Activated naive CD8-positive, alpha-beta T cell treated with anti-CD3 and anti-CD28 coated beads for 36 hours (primary cell): ENCODE measurements at places on chromosomes 12 and 14.

- no peak for DNase-seq
Observed at GRCh38 chr14:30443368-30444007, 115.5 kb upstream of the G2E3 start.

DNA sequence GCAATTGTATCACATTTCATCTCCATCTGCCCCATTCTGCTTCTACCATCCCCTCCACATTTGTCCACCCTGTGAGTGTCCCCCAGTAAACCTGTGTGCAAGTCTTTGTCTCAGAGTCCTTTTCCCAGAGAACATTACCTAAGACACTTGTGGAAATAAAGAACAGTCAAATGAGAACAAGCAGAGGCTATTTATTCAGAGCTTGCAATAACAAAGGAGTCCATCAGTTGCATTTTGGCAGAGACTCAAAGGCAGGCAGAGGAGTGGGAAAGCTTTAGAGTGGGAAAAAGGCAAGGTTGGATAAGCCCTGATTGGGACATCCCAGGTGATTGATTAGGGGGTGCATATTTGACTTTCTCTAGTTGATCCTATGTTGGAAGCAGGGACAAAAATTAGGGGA, 18.2 kb upstream of the PPFIBP1 start:
- no peak for DNase-seq

DNA sequence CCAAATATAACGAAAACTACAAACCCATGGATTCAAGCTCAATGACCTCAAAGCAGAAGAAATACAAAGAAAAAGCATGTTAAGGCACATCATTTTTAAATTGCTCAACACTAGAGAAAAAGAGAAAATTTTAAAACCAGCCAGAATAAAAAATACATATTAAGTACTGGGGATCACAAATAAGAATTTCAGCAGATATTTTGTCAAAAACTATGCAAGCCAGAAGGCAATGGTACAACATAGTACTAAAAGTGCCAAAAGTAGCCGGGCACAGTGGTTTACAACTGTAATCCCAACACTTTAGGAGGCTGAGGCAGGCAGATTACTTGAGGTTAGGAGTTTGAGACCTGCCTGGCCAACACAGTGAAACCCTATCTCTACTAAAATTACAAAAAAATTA, 10.2 kb downstream of the SGPP1 start:
- DNase-seq: no peak

- no peak for DNase-seq
Observed at GRCh38 chr12:22627371-22627770, 2.4 kb downstream of the ETNK1 start.

DNA sequence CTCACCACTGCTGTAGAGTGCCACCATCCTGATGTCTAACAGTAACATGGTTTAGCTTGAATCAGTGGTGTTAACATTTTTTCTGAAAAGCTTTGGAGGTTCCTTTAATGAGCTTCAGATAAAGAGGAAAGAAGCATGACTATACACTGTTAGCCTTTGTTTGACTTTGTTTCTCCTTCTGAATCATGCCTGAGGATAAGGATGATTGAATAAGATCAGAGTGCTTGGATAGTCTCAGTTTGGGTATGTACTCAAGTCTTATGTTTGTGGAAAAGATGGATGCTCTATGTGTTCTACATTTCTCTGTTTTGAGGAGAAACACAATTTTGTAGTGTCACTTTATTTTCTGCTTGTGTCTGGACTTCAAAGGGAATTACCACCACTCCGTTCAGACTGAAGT, 42.0 kb downstream of the GPATCH2L start:
- DNase-seq: no peak

DNA sequence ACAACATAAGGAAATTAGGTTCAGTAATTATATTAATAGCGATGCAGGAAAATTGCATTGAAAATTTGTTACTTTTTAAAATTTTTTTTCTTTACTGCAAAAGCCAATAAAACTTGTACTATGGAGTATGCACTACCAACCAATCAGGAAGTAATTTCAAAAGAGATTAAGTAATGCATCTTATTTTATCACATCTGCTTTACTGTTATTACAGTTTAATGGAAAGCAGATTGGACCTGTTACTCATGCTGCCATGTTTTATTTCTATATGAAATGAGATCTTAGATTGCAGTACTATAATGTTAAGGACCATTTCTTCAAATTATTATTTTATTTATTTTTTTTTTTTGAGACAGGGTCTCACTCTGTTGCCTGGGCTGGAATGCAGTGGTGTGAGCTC, 1.7 kb upstream of the STRN3 start:
- DNase-seq: no peak

- no peak for DNase-seq
Observed at GRCh38 chr14:105987563-105987962, 461.2 kb downstream of the TMEM121 start.

GRCh38 chr12:54035568-54036264, 2.9 kb downstream of the HOXC5 start:
- DNase-seq: no peak

DNA sequence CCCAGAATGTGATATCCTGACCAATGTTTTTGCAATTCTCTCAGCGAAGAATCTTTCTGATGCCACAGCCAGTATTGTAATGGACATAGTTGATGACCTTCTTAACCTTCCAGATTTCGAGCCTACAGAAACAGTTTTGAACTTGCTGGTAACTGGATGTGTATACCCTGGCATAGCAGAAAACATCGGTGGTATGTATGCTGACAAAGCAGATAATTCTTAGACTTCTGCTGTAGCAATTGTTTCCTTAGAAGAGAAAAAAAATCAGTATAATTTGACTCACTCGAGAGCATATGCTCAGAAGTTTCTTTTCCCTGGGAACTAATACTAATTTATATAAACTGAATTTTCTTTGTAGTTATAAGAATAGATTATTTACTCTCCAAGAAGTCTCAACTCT, 58.2 kb downstream of the UTP20 start:
- DNase-seq: no peak

DNA sequence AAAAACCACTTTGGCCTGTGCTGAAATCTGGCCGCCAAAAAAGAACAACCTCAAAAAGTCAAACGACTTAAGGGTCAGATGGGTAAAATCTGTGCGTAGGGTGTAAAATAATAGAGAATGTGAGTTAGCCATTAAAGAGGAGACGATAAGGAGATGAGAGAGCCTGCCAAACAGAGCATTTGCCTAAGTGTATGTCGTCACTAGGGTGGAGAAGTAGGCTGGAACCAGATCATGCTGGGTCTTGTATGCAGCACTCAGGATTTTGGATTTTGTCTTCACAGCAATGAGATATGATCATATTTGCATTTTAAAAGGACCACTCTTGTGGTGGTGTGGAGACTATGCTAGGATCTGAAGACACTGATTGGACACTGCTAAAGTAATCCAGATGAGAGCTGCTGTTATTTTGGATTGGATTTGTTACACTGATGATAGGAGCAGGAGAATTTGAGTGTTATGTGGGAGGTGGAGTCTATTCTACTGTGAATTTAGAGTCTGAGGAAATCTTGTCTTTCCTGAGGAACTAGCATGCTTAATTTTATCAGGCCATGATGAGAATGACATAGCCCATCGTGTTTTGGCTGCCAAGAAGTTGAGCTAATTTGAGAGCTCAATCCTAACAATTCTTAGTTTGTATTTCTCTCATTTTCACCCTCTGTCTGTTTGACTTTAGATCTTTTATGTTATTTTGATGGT, 24.8 kb upstream of the DBX2 start:
- DNase-seq: no peak

- peak; percentile 71 for DNase-seq
Observed at GRCh38 chr12:27779920-27780611, at the start of the genes KLHL42 and MANSC4. Gene KLHL42, plus strand, starts transcription at chr12:27780233. Its CDS starts 98 bp downstream, at chr12:27780331. Gene MANSC4, minus strand, starts transcription at chr12:27780236. Its CDS starts 8,960 bp downstream, at chr12:27771276.

- DNase-seq: no peak
Observed at GRCh38 chr14:52279408-52279807, 11.9 kb downstream of the PTGDR start.
